Lung microvascular endothelial cell (primary cell): ENCODE measurements at places on chromosomes 3 and 15.

DNA sequence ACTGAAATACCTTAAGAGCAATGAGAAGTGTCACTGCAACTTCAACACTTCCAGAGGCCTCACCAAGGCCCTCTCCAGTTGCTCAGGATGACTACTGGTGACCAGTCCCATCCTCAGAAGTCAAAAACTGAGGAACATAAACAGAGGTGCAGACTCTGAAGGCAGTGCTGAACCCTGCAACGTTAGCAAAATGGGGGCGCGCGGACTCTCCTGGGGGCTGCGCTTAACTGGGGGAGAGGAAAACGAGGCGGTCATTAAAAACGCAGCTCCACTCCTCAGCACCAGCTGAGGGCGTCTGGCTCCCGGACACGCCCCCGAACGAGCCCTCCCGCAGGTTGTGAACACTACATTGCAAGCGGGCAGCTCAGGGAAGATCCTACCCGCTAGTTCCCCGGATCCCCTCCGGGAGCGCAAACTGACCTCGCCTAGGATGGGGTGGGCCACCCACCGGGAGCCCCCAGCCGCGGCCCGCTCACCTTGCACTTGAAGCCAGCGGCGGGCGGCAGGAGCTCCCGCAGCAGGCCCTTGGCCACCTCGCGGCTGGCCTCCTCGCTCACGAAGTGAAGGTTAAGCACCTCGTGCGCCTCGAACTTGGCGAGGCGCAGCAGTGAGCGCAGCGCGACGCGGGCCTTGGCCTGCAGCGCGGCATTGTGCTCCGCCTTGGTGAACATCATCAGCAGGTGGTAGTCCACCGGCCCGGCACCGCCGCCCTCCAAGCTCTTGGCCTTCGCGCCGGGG is 711 bp downstream of the XXYLT1 start:
- DNase-seq: peak; percentile 53

- peak; percentile 62 for DNase-seq
Measured at GRCh38 chr3:185823078-185824044, 1.5 kb downstream of the IGF2BP2 start.

GRCh38 chr15:87631775-87632174 is 624.8 kb downstream of the NTRK3 start:
- DNase-seq: no peak

DNA sequence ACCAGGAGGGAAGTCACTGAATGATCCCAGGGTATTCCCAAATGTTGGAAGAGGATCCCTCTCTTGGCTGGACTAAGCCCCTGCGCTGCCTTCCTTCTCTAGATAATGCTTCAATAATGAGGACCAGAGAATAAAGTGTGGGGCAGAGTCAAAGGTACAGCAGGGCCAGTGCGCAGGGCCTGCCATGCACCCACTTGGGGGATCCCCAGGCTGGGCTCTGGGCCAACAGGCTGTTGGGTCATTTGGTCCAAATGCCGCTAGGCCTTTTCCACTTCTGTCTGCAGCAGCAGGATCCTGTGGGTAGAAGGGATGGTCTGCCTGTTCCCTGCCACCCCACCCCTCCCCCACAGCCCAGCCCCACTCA is 5.7 kb upstream of the CLK3 start:
- DNase-seq: no peak

DNA sequence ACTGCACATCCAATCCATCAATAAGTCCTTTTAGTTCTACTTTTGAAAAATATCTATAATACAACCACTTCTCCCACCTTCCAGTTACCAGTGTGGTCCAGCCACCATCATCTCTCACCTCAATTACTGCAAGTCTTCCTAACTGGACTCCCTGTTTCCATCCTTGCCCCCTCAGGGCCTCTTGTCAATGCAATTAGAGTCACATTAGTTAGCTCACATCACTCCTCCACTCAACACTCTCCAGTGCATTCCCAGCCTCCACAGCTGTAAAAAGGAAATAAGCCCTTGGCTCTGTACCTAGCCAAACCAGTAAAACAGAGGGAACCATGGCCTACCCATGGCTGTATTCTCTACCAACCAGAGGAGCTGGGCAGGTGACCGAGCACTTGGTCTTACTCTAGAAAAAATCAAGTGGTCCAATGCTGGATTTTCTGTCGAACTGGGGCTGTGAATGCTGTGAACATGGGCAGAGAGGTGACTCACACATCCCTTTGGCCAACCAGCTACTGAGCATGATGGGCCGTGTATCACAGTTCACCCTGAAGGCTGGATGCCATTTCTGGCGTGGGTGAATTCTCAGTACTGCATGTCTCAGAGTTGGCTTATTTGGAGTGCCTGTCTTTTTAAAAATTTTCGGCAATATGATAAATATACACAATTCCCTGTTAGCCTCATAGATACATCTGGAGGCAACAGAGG is 62.5 kb upstream of the C15orf61 start:
- peak; percentile 5 for DNase-seq

GRCh38 chr15:68644996-68645395 is 66.2 kb downstream of the CORO2B start:
- no peak for DNase-seq

DNA sequence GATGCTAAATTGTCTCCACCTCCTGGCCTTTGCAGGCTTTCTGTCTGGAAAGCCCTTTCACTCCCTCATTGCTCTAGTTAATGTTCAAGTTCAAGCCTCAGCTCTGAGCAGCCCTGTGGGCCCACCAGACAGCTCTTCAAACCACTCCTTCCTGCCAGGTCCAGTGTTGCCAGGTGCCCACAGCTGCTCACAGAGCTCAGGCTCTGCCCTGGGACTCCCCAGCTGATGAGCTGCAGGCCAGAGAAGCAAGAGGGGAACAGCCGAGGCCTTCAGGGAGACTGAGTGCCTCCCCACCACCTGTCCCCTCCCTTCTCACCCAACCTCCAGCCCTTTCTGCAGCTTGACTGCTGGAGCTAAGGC is 1.3 kb upstream of the ZBTB47 start:
- no peak for DNase-seq

- DNase-seq: no peak
Measured at GRCh38 chr3:152037953-152038352, 164.5 kb downstream of the SUCNR1 start.

DNA sequence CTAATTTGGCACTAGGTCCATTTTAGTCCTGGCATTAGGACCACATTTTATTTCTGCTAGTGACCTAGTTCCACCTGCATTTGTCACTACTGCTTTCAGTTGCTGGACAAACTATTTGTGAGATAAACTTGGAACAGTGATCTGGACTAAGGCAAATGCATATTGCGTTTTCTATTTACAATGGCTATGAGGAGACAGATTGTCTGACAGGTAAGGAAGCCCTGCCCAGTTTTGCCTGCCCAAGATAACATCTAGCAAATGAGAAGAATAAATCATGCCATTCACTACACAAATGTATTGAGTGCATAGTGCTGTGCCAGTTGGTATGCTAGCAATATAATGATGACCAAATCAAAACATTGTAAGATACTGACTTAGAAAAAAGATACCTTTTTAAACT is 245.7 kb downstream of the GRM7 start:
- no peak for DNase-seq

- DNase-seq: no peak
Measured at GRCh38 chr3:146884296-146884695, 279.1 kb upstream of the PLSCR5 start.

DNA sequence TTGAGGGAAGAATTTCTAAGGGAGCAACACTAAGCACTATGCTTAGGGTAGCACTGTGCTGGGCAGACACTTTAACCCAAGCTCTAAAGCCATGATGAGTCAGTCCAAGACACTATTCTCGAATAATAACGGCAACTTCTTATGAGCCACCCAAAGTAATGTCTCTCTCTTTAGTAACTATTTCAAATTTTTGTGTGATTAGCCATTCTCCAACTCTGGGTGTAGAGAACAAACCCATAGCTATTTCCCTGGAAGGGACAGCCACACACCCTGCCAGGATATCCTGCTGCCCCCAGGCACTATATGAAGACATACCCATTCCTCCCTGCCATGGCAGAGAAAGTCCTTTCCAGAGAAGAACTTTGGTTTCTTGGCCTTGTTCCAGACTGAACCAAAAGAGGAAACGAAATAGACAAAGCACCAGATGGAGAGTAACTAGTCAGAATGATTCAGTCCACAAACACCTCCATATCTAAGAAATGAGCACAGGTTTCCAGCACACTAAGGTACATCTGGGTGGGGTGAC is 384.9 kb upstream of the THBS1 start:
- DNase-seq: peak; percentile 78

- no peak for DNase-seq
Measured at GRCh38 chr15:88419830-88420229, 47.4 kb downstream of the MRPL46 start.

- DNase-seq: no peak
Measured at GRCh38 chr3:157045238-157045850, 114.6 kb downstream of the CCNL1 start.

GRCh38 chr3:195546130-195546560 is 3.0 kb upstream of the PPP1R2 start:
- DNase-seq: peak; percentile 89

DNA sequence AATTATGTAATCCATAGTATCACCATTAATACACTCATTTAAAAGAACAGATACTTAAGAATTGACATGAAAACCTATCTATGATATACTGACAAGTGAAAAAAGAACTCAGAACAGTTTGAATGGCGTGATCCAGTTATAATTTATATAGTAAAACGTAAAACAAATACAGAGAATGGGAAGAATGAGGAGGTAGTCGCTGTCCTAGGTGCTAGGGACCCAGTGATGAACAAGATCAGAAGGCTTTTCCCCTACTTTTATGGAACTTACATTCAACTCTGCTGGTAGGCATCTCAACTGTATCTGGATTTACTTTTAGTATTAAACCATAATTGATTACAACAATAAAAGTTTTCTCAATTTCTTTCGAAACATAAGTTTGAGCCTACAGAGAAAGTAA is 31.8 kb downstream of the GSK3B start:
- DNase-seq: peak; percentile 20

GRCh38 chr3:153400641-153401040 is 238.6 kb downstream of the RAP2B start:
- DNase-seq: no peak

DNA sequence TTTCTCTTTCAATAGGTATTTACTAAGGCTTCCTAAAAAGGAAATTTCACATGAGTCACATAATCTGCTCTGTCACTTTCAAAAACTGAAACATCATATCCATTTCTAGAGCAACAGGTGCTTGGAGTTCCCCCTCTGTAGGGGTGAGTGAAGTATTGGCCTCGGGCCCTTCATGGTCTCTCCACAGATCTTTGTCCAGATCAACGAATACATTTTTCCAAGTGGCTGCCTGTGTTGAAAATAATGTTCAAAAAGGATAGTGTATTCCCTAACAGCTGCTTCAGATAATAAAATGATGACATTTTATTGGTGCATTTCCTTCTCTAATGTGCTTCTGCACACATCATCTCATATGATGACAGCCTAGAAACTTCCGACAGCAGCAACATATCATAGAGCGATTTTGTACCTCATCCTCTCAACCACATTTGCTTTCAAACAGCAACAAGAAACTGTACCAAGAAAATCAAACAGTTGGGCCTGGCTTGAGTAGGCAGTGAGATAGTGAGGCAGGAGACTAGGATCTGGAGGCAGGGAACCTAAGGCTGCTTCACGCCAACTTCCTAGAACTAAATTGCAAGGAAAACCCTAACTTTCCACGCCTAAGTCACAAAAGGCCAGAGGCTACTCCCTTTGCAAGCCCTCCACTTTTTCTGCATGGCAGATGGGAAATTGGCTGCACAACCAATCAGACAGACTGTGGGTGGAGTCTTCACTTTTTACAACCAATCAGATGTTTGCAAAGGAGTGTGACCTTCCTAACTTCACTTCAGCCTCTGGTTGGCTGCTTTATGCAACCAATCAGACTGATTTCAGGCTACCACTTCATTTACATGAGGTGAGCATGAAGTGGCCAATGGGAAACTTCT is 340.2 kb downstream of the LRRC3B start:
- no peak for DNase-seq

DNA sequence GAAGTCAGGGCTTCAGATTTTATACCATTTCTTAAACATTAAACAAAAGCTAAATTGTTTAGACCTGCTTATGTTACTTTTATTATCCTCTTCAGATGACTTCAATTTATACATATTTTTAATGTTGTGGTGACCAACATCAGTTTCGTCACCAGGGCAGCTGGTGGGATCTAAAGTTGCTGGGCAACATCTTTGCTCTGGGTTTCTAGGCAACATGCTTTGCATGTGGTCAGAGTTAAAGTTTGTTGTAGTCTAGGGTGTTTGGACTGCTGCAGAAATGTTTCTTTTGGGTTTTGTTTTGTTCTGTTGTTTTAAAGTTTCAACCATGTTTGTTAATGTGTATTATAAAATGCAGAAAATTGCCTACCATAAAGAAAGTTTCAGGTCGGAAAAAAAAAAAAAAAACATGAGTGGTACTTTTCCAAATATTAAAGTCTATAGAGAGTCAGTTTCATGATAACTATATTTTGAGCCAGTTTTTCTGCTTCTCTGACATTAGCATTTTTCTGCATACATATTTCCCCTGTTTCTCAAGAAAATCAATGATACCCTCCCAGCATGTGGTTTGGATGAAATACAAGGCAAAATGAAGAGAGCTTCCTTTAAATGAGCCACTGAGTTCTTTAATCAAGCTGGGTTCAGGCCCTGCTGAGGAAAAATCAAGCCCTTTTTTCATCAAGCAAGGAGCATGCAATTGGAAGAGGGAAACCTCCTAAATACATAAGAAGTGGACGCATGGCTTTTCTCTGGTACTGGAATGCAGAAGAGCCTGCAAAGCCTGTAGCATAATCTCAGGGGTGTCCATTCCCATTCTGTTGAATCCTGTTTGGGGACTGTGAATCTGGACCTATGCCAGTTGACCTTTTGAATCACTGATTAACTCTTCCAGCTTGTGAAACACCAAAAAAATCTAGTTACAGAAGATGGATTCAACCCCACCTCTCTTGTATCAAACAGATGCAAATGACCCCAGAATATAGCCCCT is 35.0 kb upstream of the VGLL3 start:
- no peak for DNase-seq

DNA sequence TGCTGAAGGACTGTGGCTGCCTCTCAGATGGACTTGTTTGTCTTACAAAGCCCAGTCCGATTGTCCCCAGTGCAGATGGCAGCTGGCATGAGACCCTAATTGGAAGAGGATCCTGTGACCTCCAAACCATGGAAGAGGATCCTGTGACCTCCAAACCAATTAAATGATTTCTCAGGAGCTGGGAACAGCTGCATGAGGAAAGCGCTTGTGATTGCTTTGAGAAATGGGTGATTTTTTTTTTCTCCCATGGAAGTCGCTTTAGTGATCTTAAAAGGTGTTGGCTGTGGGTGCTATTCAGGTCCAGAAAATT is 68.4 kb upstream of the LARS2 start:
- DNase-seq: no peak

GRCh38 chr3:56862352-56863062 is 60.8 kb upstream of the ARHGEF3 start:
- DNase-seq: peak; percentile 57

DNA sequence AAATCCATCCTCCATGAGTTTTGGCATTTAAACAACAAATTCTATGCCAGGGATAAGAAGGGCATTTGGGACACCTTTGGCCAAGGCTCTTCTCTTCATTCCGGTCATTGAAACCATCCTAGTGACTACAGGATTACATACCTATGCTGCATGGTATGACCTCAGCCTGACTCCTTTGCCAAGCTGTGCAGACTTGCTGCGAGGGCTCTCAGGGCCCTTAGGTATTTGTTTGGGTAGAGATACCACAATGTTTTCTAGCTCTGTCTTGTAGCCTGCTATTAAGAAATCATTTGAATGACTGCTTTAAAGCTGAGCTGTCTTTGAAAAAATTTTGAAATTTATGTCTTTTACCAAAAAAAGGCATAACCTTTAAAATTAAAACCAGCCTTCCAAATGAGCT is 749.8 kb upstream of the SGO1 start:
- no peak for DNase-seq
